ENCODE measurements at places on chromosomes 5 and 9.

GRCh38 chr9:19233344-19233743 lies 2.9 kb downstream of the DENND4C start:
- no peak for DNase-seq

DNA sequence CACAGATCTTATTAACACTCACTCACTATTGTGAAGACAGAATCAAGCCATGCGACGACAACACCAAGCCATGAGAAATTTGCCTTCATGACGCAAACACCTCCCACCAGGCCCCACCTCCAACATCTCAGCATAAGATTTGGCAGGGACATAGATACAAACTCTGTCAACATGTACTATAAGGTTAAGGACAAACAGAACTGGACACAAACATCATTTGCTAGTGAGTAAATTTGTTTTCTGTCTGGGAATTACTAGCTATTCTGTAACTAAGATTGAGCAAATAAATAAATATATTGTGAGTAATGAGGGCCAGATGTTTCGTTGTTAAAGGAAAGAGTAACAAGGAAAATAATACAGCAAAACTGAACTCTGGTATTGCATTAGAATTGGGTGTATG lies 15.7 kb upstream of the KCNN2 start:
- DNase-seq, result no peak

DNA sequence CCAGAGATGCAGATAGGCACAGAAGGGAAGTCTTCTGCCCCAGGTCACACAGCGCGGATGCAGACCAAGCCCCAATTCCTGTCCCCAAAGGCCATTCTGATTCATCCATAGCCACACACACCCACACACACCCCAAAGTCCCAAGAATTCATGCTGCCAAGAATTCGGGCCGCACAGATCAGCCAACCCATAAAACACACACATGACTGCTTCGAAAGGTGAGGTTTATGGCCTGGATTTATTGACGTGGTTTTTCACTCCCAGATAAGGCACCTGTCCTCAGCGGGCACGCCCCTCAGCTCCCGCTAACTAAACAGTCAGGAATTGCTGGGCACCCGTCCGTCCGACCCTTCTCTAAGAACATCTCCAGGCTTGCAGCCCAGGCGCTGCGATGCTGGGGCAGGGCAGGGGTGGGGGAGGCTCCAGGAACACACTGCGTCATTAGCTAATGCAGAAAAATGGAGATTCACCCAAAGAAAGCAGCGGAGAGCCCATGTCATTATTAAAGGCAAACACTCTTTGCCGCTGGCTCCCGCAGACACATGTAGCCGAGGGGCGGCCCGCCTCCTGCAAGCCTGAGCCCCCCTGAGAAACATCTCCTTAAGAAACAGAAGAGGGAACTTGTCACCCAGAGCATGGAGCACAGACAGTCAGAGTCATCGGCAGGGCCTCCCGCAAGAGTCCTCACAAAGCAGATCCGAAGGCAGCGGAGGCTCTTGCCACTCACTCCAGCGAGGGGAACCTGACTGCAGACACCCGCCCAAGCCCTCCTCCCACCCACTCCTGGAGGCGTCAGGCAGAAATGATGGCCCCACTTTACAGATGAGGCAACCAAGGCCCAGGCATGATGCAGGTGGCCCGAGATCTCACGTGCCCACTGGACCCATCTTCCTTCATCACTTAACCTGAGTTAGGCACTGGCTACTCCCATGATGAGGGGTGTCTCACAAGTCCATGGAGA lies 19.9 kb downstream of the VAV2 start:
- DNase-seq, result no peak

GRCh38 chr9:77592476-77592875 lies 55.6 kb downstream of the GNA14 start:
- DNase-seq, result peak; percentile 48

DNA sequence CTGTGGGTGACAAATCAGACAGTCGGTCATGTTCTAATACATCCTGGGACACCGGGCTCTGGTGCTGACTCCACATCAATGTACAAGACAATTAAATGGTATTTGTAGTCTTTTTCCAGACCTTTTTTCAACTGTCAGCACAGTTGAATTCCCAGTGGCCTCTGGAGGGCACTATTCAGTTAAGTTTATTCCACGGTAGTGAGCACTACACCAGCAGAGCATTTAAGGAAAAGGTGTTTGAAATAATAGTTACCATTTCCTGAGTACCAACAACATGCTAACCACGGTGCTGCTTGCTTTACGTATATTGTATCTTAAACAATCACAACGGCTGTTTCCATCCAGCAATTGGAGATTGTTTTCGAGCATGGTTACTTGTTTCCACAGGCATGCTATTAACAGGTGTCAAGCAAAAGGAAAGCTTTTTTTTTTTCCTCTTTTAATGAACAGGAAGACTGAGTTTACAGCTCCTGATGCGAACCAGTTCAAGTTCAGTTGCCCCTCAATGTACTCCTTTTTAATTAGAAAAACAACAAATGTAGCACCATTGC lies 186.7 kb downstream of the PDZD2 start:
- DNase-seq, result peak; percentile 59

DNA sequence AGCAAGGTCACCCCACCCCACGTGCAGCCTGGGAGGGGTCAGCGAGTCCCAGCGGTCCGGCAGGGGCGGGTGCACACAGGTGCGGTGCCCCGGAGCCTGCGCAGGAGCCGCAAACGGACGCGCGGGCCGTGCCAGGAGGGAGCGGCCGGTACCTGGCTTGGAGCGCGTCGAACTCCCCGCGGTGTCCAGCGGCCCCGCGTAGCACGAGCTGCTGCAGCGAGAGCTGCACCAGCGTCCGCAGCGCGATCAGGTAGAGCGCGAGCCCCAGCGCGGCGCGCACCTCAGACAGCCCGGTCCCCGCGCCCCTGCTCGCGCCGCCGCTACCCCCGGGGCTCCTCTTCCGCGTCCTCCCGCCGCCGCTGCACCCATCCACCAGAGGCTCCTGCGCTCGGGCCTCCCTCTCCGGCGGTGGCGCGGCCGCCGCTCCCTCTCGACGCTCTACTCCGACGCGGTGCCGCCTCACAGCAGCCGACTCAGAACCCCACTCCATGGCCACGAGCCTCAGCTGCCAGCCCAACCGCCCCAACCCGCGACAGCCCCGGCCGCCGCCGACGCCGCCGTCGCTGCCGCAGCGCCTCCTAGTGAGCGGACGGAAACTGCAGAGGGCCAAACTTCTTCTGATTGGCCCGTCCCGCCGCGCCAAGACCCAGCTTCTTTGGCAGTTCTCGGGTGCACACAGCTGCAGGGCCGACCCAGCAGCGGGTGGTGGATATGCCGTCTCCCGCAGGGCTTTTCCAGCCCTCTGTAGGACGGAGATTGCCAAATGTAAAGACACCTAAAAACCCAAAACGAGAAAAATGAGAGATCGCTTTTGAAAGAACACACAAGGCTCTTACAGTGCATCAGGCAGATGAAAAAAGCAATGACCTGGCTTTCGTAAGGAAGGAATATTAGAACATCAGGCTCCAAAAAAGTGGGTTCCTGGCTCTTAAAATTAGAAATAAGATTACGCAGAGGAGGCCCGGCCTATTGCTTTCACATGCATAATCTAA lies at the start of gene ERMP1:
Gene ERMP1 (minus strand): TSS at position 580 of the 992 bp plus-strand sequence. CDS start 90 bp downstream, at position 490.
- peak; percentile 91 for DNase-seq

DNA sequence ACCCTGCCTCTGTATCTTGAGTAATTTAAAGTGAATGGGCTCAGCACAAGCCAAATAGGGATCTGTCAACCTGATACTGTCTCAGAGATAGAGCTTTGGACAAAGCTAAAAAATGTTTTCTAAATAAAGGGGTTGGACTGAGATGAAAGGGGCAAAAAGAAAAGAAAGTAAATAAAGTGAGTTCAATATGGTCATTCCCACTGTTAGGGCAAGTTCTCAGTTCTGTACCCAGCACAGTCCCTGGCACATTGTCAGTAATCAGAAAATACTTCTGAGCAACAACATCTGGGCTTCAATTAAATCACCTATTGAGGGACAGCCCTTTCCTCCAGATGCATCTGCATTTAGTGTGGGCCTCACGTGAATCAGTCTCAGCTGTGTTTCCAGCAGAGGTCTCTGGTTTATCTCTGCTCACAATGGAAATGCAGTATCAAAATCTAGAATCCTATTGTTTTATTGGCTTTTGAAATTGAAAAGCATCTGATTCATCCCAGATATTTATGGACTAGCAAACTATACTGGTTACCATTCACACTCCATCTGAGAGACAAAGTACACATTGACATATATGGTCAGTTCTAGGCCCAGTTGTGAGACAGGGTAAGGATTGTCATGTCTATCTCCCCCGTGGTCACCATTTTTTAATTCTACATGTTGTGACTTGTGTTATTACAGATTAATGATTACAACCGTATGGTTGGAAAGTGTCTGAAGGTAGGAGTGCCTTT lies 35.6 kb downstream of the ZNF474 start:
- no peak for DNase-seq

DNA sequence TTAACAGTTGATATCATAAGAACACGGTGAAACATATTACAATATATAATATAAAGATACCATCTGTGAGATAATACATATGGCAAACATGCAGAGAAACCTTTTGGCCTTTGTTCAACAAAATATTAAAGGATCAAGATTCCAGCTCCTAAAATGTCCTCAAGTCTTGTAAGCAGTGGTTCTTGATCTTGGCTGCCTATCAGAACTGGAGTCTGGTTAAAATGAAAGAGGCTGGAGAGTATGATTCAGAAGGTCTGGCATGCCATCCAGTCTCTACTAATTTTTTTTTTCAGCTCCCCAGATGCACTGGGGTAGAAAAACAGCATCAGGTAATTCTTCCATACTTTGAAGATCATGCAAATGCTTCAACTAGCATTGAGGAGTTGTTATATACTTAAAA lies 83.2 kb downstream of the TNC start:
- no peak for DNase-seq

DNA sequence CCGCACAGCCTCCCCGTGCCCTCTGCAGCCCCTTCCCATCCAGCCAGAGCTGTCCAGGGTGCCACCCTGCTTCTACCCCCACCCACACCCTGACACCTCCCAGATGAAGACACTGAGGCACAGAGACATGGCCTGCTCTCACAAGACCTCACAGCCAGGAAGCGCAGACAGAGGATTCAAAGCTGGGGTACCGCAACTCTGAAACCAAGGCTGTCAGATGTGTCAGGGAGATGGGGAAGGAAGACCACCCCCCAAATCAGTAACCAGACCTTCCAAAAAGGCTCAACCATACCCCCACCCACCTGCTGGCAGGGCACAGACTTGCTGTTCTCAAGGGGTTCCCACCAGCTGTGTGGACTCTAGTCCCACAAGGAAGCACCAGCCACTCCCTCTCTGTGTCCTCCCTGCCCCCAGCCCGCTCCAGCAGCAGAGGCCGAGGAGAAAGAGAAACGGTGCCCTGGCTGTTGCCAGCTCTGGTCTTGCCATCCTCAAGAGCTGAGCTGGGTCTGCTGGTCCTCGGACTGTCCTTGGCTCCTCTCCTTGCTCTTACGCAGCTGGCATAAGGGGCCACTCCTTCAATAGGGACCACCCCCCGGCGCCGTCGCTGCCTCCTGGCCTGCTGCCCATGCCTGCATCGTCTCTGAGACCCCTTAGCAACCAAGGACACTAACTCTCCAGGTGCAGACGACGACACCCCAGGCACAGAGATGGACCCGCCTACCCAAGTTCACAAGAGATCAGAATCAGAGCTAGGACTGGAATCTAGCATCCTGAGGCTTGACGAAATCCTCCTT lies 699 bp downstream of the AKNA start:
- no peak for DNase-seq

- peak; percentile 37 for DNase-seq
These were observed 194.3 kb downstream of the PALM2AKAP2 start for GRCh38 chr9:109974143-109974917.

- DNase-seq, result no peak
These were observed 29.7 kb upstream of the CSNK1G3 start for GRCh38 chr5:123482258-123482657.

GRCh38 chr5:136330353-136331038 lies 34.8 kb downstream of the TRPC7 start:
- no peak for DNase-seq

GRCh38 chr5:93603793-93604643 lies 21.0 kb downstream of the NR2F1 start:
- DNase-seq, result no peak

- DNase-seq, result peak; percentile 11
These were observed 97.8 kb upstream of the HAND1 start for GRCh38 chr5:154575546-154576428.

GRCh38 chr9:131593936-131594665 lies 48.8 kb downstream of the PRRT1B start:
- DNase-seq, result no peak

- DNase-seq, result no peak
These were observed 427.6 kb downstream of the GADD45G start for GRCh38 chr9:90032296-90033027.

GRCh38 chr9:135847833-135848232 lies 59.5 kb downstream of the CAMSAP1 start:
- no peak for DNase-seq

DNA sequence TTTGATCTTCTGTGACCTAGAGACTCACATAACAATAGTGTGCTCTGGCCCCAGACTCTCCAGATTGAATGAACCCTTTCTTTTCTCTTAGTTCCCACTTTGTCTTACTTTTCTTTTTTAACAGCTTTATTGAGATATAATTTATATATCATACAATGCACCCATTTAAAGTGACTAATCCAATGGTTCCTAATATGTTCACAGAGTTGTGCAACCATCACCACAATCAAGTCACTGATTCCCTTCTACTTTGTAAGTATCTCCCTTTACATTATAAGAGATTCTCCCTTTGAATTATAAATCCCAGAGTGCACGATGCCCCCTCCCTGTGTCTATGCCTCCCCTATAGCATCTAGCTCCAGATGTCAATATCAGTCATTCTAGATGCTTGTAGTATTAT lies 172.4 kb downstream of the HINT1 start:
- DNase-seq, result no peak

DNA sequence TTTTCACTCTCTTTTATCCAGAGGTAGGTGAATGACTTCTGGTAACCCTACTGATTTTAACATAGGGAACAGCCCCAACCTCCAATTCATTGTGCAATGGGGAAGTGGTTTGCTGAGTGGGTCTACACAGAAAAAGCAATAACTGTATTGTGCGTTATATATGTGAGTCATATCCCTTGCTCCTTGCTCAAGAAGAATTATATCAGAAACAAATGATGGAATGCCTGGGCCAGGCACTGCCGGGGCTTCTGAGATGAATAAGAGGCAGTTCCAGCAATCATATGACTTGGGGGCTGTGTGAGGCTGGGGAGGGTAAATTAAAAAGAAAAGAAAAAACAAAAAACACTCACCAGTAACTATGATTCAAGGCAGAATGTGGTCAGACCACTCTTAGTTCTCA lies 79.2 kb upstream of the ABCA1 start:
- peak; percentile 83 for DNase-seq

DNA sequence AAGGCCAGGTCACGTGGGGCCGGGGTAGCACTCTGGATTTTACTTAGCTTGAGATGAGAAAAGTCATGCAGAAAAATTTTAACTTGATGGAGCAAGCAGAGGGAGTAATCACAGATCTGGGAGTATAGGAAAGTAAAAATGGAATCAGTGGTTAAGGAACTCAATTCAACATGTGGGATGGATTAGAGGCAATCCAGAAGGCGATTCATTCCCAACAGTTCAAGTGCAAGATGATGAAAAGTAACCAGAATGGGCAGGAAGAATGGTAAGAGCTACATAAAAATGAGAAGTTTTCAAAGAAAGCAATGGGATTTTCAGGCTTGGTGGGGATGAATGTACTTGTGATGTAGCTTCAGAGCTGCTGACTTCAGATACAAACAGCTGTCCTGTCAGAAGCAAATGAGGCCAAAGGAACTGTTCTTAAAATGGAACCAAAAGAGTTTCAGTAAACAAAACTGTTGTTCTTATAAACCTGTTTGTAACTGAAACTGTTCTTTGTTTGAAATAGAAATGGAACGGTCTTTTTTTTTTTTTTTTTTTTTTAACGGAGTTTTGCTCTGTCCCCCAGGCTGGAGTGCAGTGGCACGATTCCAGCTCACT lies 5.6 kb upstream of the SEC24A start:
- DNase-seq, result no peak

- no peak for DNase-seq
These were observed 44.4 kb downstream of the ACTBL2 start for GRCh38 chr5:57437976-57438805.

Data from common myeloid progenitor, CD34-positive (primary cell).